ENCODE measurements at places on chromosomes 7 and 10. TPM values are rescaled to one million over a fixed set of nuclear protein-coding genes. Genes with fewer than 3 reads are reported as not detected.

DNA sequence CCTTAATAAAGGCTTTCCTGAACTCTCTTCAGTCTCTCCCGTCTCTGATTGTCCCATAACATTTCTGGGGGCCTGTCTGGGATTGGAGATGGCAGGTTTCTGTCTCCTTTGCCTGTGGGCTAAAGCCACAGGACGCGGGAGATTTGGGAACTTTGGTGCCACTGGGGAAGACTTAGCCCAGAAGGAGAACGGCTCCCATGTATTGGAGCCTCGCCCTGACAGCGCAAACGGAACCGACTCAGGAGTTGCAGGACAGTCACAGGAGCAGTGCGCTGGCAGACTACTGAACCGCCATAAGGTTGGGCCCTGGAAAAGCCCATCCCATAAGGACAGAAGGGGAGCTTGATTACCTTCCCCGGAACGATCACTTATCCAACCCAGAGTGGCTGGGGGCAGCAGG is 7.1 kb upstream of the ZNF33B start:
- DNase-seq, result no peak

Gene VIPR2
- 3.0 TPM for polyA plus RNA-seq

GRCh38 chr10:69446650-69447151 is 4.6 kb upstream of the TSPAN15 start:
- no peak for DNase-seq

- DNase-seq, result no peak
These were observed 38.7 kb downstream of the AOC1 start for GRCh38 chr7:150890853-150891584.

DNA sequence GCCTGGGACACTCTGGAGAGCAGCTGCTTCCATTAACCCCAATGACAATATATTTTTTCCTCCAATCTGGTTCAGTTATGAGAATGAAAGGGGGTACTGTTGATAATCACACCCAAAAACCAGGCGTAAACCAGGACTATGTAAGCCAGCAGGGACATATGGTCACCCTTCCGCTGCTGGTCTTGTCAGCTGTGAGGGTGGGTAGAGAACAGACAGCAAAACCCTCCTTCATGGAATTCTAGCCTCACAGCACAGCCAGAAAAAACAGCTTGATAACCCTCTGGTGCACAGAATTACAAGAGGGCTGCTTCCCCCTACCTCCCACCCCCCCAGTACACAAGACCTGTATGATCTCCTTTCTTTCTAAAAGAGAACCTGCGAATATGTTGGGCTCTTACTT is 368.8 kb upstream of the ZMIZ1 start:
- no peak for DNase-seq

DNA sequence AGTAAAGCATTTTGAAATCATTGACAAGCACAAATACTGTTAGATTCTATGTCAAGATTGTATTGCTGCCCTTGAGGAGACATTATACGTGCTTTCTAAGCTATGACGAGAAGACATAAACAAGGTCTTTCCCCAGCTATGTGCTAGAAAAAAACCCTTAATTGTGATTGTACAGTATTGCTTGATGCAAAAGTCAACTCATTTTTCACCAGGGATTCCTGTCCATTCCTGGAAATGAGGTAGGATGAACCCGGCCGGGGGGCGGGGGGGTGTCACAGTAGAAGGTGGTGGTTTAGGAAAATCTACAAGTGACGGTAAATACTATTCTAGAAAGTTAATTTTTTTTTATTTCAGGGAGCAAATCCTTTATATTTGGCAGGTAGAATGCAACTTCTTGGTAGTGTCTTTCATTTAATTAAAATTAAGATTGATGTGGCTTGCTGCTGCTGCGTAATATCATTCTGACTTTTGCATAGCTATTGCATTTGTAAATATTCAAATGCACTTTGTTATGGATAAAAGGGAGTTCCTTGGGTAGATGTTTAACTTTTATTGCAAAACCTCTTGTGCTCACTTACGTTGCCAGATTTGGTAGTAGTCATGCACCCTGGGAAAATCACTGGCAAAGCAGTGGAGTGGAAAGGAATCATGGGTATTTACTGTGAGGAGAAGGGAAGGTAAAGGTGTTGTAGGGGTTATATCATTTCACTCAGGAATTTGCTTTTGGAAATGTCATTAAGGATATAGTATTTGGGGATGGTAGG is 164.4 kb upstream of the PRPS1L1 start:
- no peak for DNase-seq

- DNase-seq, result no peak
These were observed 43.6 kb downstream of the NSUN6 start for GRCh38 chr10:18607503-18608378.

Gene SFMBT2
- polyA plus RNA-seq, result 6.6 TPM

Gene ACHE
- 4.2 TPM for polyA plus RNA-seq

DNA sequence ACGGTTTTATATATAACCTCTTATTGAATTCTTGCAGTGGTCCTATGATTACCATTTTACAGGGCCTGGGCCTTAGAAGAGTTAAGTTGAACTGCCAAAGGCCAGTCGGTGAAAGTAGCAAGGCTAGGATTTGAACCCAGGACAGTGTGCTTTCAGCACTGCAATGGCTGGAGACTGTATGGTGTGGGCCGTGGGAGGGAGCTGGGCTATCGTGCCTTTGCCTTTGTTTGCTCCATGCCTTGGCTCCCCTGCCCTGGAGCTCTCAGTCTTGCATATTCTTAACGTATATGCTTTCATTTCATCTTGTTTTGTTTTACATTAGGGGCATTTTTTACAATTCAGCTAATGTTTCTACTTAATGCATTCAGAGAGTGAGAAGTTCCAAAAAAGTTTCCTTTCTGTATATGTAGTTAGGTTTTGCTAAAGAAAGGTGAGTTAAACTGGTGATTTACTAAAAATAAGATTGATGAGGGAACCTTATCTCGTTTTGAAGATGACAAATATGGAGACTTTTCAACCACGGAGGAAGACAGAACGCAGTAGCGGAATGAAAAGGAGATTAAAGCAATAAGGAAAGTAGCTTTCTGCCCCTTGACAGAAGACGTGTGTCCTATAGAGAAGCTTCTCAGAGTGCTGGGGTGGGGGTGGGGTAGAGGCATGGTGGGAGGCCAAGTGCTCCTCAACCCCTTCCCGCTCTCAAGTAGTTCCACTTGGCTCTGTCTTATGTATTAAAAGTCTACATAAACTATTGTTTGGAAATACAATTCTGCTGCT is 82.5 kb downstream of the RTKN2 start:
- no peak for DNase-seq

DNA sequence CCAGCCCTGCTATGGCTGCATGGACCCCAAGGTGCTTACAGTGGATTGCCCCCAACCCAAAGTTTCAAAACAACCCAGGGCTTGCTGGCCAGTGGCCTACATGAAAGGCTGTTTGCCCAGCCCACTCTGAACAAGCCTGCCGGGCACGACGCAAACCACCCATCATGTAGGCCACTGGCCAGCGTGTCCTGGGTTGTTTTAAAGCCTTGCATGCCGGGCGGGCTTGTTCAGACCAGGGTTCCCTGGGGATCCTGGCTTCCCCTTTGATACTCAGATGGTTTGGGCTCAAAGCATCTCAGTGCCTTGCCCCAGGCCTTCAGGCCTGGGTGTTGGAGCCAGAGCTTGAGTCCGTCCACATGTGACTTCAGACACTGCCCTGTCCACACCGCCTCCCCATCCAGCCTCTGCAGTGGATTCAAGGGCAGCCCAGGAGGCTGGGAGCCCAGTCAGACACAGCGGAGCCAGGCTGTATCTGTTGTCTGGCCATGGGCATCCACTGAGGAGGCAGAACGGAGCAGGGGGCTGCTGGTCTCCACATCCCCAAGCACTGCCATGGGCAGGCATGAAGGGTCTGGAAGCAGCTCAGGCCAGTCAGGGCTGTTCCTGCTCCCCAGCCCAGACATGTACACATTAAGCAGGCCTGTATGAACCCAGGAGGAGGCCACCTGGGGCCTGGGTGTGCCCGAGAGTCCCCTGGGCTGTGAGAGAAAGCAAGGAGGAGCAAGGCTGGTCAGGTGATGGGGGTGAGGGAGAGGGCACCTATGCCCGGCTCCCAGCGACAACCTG is 4.0 kb upstream of the ADIRF start:
- no peak for DNase-seq

Gene RNF133
- 0.10 TPM for polyA plus RNA-seq

Gene LIPJ
- 0.06 TPM for polyA plus RNA-seq

GRCh38 chr10:15237351-15237750 is 68.9 kb upstream of the NMT2 start:
- DNase-seq, result no peak

Gene AGR2
- polyA plus RNA-seq, result 87.7 TPM

Gene FXYD4
- polyA plus RNA-seq, result not detected

Gene LIPN
- not detected for polyA plus RNA-seq

Gene MBLAC1
- polyA plus RNA-seq, result 2.6 TPM

- no peak for DNase-seq
These were observed 129.6 kb upstream of the CCDC6 start for GRCh38 chr10:60035984-60036383.

Gene TMEM184A
- 6.0 TPM for polyA plus RNA-seq

Gene CLCN1
- 0.17 TPM for polyA plus RNA-seq

DNA sequence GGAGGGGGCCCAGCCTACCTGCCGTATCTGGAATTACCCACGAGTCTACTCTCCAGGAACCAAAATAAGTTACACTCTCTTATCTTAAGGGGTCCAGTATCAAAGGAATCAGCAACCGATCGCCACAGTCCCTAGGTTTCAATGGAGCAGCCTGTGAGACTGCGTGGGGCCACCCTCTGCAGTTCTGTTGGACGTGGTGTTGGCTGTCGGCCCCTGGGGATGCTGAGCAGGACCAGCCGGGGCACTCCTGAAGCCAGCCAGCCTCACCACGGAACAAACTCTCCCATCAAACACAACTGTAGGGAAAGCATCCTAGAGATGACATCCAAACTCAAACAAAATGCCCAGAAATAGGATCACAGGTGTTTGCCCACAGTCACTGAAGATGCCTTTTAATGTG is 25.5 kb upstream of the ABLIM1 start:
- DNase-seq, result no peak

Gene GHITM
- 193 TPM for polyA plus RNA-seq

Gene CPXM2
- 5.7 TPM for polyA plus RNA-seq

Gene NYAP1
- polyA plus RNA-seq, result 1.6 TPM

Gene NME8
- polyA plus RNA-seq, result 0.26 TPM

DNA sequence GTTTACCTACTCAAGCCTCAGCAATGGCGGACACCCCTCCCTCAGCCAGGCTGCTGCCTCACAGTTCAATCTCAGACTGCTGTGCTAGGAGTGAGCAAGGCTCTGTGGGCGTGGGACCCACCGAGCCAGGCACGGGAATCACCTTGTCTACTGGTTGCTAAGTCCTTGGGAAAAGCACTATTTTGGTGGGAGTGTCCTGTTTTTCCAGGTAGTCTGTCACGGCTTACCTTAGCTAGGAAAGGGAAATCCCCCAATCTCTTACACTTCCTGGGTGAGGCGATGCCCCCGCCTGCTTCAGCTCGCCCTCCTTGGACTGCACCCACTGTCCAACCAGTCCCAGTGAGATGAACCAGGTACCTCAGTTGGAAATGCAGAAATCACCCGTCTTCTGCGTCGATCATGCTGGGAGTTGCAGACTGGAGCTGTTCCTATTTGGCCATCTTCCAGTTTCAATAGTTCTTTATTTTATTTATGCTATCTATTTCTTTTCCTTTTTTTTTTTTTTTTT is at the start of gene HYAL4:
HYAL4 (plus strand) TSS at position 458 of the 508 bp plus-strand sequence. CDS start 23,105 bp downstream, outside the sequence.
- DNase-seq, result no peak

DNA sequence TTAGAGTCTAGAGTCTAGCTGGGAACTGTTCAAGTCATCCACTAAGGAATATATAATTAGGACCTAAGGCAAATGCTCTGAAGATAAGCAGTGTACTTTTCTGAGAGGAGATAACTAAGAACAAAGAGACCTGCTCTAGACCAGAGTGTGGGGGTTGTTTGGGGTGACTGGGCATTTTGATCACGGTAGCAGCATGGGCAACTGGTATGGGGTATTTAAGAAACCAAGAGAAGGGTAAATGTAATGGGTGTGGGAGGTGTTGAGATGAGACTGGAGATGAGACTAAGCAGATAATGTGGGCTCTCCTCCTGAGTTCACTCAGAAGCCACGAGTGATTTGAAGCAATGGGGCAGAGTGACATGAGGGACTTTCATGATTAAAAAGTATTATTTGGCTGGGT is 1082.9 kb downstream of the GATA3 start:
- no peak for DNase-seq

DNA sequence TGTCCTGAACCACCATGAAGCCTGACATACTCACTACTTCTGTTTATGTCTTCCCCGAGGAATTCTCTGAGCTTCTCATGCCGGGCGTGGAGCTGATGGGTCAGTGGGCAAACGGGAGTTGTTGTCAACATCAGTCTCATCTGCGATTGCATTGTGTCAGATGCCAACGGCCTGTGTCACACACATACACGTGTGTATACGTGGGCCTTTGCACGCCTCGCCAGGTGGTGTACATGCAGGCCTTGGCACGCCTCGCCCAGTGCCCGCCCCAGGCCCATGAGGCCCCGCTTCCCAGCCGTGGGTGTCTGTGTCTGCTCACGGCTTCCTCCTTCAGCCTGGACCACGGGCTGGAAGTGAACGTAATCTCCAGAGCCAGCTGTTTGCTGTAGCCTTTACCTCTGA is 7.5 kb upstream of the CSGALNACT2 start:
- no peak for DNase-seq

Gene GBX1
- 0.24 TPM for polyA plus RNA-seq

DNA sequence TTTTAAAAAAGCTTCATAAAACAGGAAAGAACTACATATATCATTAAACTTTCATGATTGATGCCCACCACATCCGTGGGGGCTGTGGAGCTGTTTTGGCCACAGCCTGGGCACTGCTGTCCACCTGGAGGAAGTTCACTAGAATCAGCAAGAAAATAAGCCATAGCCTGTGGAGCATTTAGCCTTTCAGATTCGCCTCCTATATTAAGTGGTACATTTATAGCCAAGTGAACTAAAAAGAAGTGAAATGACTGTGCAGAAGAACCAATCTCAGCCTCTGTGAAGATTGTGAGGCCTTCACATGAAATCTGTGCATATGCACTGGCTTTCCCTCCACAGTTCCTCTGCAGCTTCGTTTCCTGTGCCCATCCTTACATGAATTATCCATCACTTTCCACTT is 23.5 kb downstream of the WNT16 start:
- no peak for DNase-seq

- no peak for DNase-seq
These were observed 172.4 kb upstream of the ZMIZ1 start for GRCh38 chr10:78896159-78896928.

DNA sequence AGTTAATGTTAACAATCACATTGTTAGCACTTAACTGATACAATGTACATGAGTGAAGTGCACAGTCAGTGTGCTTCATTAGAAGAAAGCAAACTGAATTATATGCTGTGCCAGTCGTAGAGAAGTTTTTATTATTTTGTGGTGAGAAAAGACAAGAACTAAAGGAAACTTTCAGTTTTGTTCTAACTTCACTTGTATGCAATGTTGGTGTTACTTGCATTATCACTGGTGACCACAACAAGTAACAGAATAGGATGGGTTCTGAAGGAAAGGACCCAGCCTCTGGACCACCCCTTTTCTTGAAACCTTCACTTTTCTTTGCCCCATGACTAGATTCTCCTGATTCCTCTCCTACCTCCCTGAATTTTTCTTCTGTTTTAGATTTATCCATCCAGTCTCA is 123.3 kb upstream of the GAD2 start:
- no peak for DNase-seq

GRCh38 chr10:61078542-61079275 is 134.7 kb upstream of the RHOBTB1 start:
- DNase-seq, result no peak
